ENCODE measurements at places on chromosomes 7 and 10. TPM values are rescaled to one million over a fixed set of nuclear protein-coding genes. Genes with fewer than 3 reads are reported as not detected.

- no peak for DNase-seq
- no peaks in the 10 kb centered on the region for H3K36me3 ChIP-seq
- H3K4me1 ChIP-seq: no peaks in the 10 kb centered on the region
- H3K27ac ChIP-seq: no peak overlapping the region
- no peaks in the 10 kb centered on the region for H3K27me3 ChIP-seq
- no peak overlapping the region for H3K4me3 ChIP-seq
These were observed 162.5 kb upstream of the PTN start for GRCh38 chr7:137506031-137506430.

- no peaks in the 10 kb centered on the region for H3K27me3 ChIP-seq
- H3K4me1 ChIP-seq: no peaks in the 10 kb centered on the region
- H3K36me3 ChIP-seq: no peaks in the 10 kb centered on the region
- H3K27ac ChIP-seq: no peak overlapping the region
- H3K4me3 ChIP-seq: no peak overlapping the region
- no peak for DNase-seq
These were observed 56.8 kb downstream of the DYNC1I1 start for GRCh38 chr7:95828824-95829790.

DNA sequence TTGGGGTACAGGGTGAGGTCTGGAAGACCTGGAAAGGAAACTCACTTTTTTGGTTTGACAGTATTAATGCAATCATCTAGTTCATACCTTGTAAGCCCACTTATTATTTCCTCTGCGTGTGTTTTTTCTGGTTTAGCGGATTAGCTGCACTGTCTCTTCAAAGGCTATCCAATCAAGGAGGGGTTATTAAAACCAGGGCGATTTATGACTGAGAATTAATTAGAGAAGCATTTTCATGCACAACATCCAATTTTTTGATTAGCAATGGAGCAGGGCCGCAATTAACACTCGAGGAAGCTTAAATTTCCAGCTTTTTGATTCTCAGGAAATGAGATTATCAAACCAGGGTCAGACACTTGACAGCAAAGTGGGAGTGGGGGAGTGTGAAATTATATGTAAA, 248.9 kb downstream of the EXOC4 start:
- no peak for DNase-seq
- no peak overlapping the region for H3K4me3 ChIP-seq
- no peaks in the 10 kb centered on the region for H3K36me3 ChIP-seq
- peaks cover 6% of the 10 kb centered on the region for H3K4me1 ChIP-seq
- no peaks in the 10 kb centered on the region for H3K27me3 ChIP-seq

GRCh38 chr7:12244129-12244528, 33.0 kb downstream of the TMEM106B start:
- no peak overlapping the region for H3K27ac ChIP-seq
- no peaks in the 10 kb centered on the region for H3K27me3 ChIP-seq
- H3K36me3 ChIP-seq: no peaks in the 10 kb centered on the region

GRCh38 chr7:155306673-155307470, 9.2 kb downstream of the INSIG1 start:
- H3K27me3 ChIP-seq: no peaks in the 10 kb centered on the region
- no peak for DNase-seq
- no peak overlapping the region for H3K4me3 ChIP-seq
- no peak overlapping the region for H3K27ac ChIP-seq
- no peaks in the 10 kb centered on the region for H3K4me1 ChIP-seq
- H3K36me3 ChIP-seq: peaks cover 73% of the 10 kb centered on the region

GRCh38 chr10:101897633-101898032, 54.0 kb upstream of the KCNIP2 start:
- no peaks in the 10 kb centered on the region for H3K27me3 ChIP-seq
- no peak overlapping the region for H3K27ac ChIP-seq
- peaks cover 18% of the 10 kb centered on the region for H3K4me1 ChIP-seq
- DNase-seq: no peak
- H3K36me3 ChIP-seq: no peaks in the 10 kb centered on the region

DNA sequence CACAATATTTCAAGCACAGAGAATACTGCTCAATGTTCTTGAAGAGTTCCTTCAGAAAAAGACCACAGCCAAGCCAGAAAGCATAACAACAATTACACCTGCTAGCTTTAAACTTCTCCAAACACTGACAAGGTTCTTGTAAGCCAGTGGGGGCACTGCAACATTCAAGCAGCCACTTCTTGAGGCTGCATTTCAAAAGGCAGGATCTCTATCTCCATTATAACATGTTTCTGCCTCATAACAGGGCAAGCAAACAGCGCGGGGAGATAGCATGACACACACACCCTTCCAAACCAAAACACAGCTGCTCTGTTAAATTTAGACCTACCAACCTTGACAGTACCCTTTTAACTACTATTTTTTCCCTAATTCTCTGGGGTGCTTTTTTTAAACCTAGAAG, 30.8 kb downstream of the CHCHD3 start:
- no peak overlapping the region for H3K27ac ChIP-seq
- H3K4me3 ChIP-seq: no peak overlapping the region
- peak; percentile 54 for DNase-seq
- H3K27me3 ChIP-seq: no peaks in the 10 kb centered on the region
- H3K4me1 ChIP-seq: peaks cover 41% of the 10 kb centered on the region

SEMA3E gene
- not detected for total RNA-seq

Data from Karpas-422 (cell line).